ENCODE measurements at places on chromosomes 7 and 10.

DNA sequence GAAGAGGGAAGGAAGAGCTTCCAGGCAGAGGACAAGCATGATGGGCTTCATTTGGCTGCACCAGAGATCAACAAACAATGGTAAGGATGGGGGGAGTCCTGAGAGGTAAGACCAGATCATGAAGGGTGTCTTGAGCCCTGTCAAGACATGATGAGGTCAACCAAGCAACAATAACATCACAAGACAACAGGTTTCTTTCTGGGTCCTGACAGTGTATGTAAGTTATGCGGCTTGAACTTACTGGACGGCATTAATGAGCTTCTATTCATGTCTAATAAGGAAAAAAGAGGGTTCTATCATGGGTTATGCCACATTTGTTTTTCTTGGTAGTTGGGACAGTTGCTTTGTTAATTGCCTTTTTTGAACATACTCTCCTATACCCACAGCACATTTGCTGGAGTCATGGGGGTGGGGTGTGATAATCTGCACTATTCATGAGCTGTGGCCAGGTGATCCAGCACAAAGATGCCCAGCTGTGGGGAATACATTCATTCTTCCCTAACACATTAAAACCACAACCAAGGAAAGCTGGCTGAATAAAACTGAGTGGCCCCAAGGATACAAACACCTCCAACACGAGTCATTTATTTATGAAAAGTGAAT lies 168.8 kb upstream of the KLF14 start:
- DNase-seq: no peak

DNA sequence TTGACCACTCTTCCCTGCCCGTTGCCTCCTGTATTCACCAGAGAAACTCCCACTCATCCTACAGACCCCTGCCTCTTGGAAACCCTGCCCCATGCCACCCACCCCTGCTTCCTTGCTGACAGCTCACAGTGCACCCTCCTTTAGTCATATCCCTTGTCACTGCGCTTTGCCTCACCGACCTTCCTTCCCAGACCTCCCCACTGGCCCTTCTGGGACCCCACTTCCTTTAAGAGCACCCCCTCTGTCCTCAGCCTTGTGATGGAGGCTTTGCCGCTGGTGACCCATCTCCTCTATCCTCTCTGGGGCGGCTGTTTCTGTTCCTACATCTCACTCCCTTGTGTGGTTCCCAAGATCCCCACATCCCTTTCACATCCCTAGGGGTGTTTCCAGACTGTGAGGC lies 92.8 kb upstream of the ZMIZ1 start:
- no peak for DNase-seq

- DNase-seq: no peak
Observed at GRCh38 chr10:128505346-128505745, 379.1 kb upstream of the MKI67 start.

GRCh38 chr7:14850039-14850438 lies 52.5 kb downstream of the DGKB start:
- no peak for DNase-seq

DNA sequence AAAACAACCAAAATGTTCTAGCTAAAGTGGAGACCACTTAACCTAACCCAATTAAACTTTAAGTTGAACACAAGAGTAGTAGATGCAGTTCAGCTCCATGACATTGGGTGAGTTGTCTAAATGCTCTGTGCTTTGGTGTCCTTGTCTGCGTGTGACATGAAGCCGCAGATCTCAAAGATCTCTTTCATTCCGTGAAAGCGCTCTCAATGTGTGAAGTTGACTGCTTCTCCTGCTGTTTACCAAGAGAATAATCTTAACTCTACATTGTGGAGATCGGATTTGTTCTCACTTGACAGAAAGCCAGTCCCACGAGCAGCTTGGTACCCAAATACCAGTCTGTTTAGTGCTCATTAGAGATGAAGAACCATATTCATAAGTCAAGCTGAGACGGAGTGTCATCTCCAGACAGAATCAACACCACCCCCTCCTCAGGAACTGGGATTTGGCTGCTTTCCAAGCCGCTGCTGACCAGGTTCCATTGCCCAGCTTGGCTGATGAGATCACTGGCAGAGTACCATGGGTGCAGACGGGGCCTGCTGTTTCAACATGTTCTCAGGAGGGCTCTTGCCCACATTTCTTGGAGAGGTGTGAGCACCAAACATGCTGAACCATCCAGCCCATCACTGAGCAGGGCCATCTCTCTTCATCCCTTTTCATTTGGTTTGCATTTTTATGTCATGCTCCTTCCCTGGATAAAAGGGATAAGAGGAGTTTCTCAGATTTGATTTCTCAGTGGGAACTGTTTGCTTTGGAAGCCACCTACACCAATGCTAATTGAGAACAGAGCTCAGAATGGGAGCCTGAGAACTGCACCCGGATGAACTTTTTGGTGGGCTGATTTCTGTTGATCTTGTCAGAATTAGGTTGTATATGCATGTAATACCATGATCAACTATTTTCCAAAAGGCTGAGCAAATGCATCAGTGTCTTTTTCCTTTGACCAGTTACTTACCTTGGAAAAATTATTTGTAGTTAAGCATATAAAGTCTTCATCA lies 95.8 kb upstream of the AGBL3 start:
- DNase-seq: no peak

DNA sequence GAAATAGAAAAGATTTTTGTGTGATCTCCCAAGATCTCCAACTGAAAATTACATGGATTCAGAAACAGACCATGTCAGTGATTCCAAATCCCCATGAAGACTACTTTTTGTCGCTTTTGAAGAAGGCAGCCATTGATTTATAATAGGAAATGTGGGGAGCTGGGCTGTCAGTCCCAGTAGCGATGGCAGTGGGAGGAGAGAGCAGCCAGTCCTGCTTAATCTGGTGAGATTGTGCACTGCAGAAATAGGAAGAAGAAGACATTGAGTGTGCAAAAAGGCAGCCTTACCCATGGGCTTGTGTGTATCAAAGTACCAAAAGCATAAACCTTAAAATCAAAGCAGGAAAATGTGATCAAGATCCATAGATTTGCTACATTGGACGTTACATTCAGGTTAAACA lies 4.8 kb downstream of the ADRB1 start:
- DNase-seq: no peak

DNA sequence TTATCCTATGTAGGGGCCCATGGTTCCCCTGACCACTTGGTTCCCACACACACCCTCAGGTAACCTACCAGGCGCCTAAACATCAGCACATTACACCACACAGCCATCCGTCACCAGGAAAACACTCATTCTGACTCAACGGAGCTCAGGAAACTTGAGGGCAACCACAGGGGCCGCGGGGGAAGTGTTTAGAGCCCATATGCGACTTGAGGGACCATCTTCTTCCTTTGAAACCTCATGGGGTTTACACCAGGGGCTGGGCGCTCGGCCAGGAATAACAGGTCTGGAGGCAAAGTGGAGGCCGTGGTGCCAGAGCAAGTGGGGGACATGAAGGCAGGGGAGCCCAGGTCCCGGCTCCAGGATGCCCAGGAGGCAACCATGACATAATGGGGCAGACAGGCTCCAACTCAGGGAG lies 1.5 kb downstream of the STX1A start:
- DNase-seq: peak; percentile 59

- no peak for DNase-seq
Observed at GRCh38 chr10:21329995-21330627, 195.4 kb downstream of the SKIDA1 start.

DNA sequence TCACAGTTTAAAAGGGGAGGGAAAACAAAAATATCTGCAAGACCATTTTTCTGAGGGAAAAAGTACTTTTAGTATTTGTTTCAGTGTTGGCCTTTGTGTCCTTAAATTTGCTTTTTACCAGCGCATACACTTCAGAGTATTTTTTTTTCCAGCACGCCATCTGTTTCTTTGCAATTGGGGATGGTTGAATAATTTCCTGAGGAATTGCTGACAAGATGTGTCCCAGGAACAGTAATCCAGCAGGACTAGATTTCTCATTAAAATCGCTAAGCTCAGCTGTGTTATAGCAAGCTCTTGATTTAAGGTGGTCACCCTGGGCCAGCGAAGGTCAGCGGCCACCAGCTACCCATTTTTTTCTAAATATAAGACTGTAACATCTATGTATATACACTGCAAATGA lies 156.9 kb upstream of the RHOBTB1 start:
- DNase-seq: no peak

GRCh38 chr7:138167222-138167621 lies 91.0 kb downstream of the AKR1D1 start:
- no peak for DNase-seq

DNA sequence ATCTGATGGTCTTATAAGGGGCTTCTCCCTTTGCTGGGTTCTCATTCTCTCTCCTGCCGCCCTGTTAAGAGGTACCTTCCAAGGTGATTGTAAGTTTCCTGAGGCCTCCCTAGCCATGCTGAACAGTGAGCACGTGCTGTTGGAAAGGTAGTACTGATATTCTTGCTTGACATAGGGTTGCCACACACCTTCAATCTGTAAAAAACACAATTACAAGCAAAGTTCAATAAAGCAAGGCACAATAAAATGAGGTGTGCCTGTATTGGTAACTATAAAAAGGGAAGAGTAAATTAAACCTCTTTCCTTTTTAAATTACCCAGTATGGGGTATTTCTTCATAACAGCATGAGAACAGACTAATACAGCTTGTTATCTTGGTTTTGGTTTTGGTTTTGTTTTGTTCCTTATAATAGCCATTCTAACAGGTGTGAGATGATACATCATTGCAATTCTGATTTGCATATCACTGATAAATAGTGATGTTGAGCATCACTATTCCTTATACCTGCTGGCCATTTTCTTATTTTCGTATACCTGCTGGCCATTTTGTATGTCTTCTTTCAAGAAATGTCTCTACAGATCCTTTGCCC lies 164.9 kb upstream of the TRIM24 start:
- no peak for DNase-seq

GRCh38 chr10:117964536-117964935 lies 82.2 kb downstream of the RAB11FIP2 start:
- DNase-seq: no peak

- DNase-seq: no peak
Observed at GRCh38 chr7:48004032-48004431, 24.6 kb upstream of the HUS1 start.

DNA sequence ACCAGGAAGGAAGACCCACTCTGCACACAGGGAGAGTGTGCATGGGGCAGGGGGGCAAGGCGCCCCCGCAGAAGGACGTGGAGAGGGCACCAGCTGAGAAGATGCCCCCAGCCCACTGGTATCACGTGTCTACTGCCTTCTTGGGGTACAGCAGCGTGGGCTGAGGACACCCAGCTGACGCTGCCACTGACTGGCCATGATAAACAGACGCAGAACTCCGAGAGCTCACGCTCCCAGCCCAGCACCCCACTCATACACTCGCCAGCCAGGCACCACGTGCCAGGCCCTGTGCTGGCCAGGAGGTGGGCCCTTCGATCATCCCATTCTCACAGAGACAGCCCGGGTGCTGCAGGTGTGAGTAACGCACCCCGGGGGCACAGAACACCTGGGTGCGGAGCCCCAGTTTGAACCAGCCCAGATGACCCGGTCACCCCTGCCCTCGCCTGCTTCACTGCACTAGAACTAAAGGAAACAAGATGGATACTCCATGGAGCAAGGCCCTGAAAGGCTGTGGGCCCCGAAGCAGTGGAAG lies 199.8 kb downstream of the MAD1L1 start:
- DNase-seq: no peak

- no peak for DNase-seq
Observed at GRCh38 chr10:119493155-119493554, 49.4 kb downstream of the RGS10 start.

DNA sequence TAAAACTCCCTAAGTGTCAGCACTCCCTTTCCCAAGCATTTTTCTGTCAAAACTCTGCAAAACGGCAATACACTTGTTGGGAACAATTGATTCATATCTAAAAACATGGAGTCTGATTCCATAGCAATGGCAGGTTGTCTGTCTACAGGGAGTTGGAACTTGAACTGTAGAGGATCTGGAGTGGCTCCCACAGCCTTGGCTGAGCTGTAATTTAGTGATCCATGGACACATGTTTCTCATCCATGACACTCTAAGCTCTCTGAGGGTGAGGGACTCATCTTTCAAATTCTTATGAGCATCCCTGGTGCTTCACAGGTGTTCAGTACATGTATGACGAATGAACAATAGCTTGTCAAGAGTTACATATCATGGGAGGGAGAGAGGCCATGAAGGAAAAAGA lies 466.1 kb downstream of the GRID1 start:
- no peak for DNase-seq

DNA sequence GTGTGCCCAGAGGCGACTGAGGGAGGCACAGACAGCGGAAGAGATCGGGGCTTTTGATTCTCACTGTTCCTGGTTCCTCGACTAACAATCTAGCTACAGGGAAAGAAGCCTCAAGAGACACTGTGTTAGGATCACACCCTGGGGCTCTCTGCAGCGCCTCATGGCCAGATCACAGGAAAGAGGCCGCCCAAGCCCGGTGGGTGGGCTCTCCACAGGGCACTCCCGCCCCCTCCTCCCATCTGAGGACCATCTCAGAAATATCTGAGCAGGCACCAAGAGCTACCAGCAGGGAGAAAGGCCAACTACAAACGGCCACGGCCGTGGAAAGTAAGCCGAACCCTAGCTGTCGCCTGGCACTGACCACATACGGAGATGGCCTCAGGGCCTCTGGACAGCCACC lies 224.2 kb downstream of the MLLT10 start:
- DNase-seq: no peak

DNA sequence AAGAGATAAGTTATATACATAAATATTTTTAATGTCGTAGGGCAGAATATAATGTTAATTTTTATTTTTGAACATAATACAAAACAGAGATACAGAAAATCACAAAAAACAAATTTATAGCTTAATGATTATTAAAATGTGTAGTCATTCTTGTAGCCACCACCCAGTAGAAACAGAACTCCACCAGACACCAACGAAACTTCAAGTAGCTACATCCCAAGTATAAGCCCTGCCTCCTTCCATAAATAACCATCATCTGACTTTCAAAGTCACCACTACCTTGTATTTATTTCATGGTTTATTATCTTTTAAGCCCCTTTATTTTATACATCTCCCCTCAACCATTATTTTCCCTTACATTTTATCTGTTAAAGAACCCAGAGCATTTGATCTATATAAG lies 111.9 kb upstream of the ZWINT start:
- no peak for DNase-seq

DNA sequence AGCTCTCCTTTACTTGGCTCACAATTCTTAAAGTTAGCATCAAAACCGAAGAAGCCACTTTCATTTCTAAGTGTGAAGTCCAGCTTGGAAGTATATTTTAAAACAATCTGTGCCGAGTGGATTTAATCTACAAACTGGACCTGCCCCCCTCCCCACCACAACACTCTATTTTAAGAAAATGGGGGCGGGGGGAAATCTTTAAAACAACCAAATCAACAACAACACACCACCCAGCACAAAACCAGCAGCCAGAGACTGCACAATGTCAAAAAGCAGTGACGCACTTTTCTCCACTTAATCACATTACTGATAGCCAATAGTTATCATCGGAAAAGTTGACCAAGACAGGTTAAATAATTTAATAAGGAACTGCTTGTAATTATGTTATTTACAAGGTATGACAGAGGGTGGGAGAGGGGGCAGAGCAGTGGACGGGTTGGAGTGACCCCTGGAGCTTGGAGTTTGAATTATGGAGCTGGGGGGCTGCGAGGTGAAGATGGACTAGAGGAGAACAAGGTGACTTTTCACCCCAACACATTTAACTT lies 2.8 kb downstream of the EBF3 start:
- no peak for DNase-seq

GRCh38 chr7:27168265-27168947 lies 3.1 kb upstream of the HOXA9 start:
- DNase-seq: no peak
